ENCODE measurements at places on chromosomes 4 and X. TPM values are rescaled to one million over a fixed set of nuclear protein-coding genes. Genes with fewer than 3 reads are reported as not detected.

DNA sequence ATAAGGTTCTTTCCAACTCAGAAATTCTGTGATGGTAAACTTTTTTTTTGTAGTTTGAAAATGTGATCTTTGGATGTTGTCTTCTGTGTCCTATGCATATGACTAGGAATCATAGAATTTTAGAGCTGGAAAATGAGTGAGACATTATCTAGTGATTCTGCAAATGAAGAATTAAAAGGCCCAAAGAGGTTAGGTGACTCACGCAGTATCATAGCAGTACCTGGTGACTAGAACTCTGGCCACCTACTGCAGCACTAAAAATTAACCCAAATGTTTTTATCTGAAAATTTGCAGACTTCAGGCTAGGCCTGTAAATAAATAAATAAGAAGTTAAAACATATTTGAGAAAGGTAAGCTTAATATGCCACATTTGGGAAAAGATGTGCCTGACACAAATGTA is 52.8 kb downstream of the NFKB1 start:
- no peak for DNase-seq

Gene NLRP2B
- polyA plus RNA-seq: not detected

Gene ERAS
- 0.18 TPM for polyA plus RNA-seq

- no peak for DNase-seq
Measured at GRCh38 chrX:34300871-34301270, 168.8 kb upstream of the FAM47A start.

Gene F8A2
- not detected for polyA plus RNA-seq

DNA sequence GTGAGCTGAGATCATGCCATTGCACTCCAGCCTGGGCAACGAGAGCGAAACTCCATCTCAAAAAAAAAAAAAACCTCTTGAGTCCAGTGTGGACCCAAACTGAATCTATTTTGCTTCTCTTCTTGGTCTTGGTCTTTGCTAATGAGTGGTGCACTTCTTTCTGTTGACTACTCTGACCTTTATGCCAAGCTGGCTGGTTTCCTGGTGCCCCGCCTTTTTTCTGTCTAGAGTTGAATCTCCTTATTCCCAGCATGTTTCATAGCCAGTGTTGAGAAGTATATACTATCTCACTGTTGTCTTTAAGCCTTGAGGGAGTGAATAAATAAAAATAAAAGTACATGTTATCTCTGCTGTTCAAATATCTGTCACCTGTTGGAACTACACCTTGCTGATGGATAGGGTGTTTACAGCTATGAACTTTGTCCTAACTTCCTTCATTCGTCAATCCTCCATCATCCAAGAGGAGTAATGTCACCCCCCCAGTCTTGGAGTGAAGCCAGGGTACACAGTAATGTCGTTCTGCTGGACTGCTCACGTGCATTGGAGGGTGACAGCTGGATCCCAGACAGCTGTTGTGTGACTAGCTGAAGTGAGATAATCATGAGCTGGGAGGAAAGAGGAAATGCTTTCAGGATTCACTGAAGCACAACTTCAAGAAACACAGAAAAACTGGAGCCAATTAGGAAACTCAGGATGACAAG is 99.3 kb upstream of the PRKG2 start:
- DNase-seq: peak; percentile 94

- no peak for DNase-seq
Measured at GRCh38 chrX:103861200-103861599, 29.1 kb upstream of the RAB9B start.

DNA sequence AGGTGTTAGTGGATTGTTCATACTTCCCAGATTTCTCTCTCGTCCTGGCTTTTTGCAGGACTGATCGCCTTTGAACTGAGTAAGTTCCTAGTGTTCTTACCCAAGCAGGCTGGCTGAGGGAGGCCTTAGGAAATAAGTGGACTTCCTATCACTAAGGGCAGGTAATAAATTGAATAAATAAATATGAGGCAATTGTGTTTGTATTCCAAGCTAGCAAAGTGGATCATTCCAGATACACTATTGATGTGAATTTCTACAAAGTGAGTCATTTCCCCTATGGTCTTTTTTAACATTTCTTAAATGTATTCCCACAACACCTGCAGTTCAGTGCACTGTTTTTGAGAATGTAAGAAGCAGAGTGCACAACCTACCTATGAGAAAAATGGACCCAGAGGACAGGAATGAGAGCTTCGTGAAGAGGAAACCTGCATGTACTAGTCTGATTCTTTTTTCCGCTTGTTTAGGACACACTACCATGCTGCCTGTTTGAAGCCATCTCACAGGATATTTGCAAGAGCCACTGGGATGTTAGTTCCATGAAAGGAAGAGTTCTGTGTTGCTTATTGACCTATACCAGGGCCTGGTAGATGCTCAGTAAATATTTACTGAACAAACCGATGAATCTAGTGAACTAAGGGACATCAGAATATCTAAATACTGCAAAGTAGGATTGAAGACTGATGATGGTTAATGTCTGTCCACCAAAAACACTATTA is 29.0 kb upstream of the SMAD1 start:
- no peak for DNase-seq

Gene PAGE4
- 0.48 TPM for polyA plus RNA-seq

Gene MEPE
- polyA plus RNA-seq: not detected

DNA sequence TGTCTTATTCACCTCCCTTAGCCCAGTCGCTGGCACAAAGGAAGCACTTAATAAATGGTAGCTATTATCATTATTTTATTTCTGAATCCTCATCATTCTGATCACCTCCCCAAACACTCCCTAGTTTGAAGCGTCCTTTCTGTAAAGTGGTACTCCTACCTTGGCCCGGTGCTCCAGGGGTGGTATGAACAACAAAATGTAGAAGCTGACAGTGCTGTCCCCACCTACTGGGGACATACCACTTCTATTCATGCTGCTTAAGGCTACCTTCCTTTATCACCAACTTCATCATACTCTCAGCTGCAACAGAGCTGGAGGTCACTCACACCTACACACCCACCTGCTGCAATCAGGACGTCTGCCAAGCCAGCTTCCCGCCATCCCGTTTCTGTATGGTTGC is 40.8 kb upstream of the APLN start:
- no peak for DNase-seq

GRCh38 chr4:122517345-122517744 is 60.8 kb upstream of the IL2 start:
- no peak for DNase-seq

Gene GPM6B
- polyA plus RNA-seq: 10.7 TPM

DNA sequence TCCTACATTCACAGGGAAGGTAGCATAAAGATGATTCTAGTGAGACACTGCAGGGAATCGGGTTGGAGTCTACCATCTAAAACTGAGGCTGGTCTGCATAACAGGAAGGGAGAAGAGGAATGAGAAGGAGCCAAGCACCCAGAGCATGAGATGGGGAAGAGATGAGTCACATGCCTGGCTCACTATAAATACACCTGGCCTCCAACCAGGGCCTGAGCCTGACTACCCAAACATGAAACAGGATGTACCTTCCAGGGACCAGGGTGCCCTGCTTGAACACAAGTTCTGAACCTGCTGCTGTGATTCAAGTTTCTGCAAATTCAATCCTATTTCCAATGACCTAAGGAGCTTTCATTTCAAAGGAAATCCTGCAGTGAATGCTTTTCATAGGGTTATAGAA is 24.9 kb downstream of the CD99L2 start:
- DNase-seq: no peak

Gene EPGN
- 1.6 TPM for polyA plus RNA-seq

Gene DNAAF6
- polyA plus RNA-seq: 0.09 TPM

Gene USP38
- 27.8 TPM for polyA plus RNA-seq

Gene RBMXL3
- not detected for polyA plus RNA-seq

Gene MAGEB2
- not detected for polyA plus RNA-seq

Gene GABRQ
- polyA plus RNA-seq: 1.1 TPM

DNA sequence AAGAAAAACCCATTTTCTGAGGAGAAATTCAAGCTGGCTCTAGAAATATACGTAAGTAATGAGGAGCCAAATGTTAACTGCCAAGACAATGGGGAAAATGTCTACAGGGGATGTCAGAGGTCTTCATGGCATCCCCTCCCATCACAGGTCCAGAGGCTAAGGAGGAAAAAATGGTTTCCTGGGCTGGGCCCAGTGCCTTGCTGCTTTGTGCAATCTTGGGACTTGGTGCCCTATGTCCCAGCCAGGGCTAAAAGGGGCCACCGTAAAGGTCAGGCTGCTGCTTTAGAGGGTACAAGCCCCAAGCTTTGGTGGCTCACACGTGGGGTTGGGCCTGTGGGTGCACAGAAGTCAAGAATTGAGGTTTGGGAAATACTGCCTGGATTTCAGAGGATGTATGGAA is 17.2 kb upstream of the IGFBP7 start:
- DNase-seq: no peak

GRCh38 chr4:170256807-170257206 is 167.1 kb upstream of the AADAT start:
- no peak for DNase-seq

DNA sequence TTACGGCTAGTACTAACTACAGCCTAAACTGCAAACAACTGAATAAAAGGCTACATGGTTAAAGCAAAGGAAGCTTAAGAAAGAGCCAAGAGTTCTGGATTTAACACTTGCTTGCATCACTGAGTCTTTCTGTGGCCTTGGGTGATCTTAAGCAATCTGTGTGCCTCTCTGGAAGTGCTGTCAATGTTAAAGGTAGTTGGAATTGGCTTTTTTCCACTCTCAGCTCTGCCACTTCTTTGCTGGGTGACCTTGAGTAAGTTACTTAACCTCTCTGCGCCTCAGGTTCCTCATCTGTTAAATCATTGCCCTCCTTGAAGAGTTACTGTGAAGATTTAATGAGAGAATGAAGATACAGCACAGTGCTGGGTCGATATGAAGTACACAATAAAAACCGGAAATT is 15.7 kb downstream of the SLC2A9 start:
- no peak for DNase-seq

- DNase-seq: no peak
Measured at GRCh38 chr4:153566631-153567150, 100.5 kb downstream of the TMEM131L start.

Gene STBD1
- 2.0 TPM for polyA plus RNA-seq

Gene ERCC6L
- polyA plus RNA-seq: 5.5 TPM

- no peak for DNase-seq
Measured at GRCh38 chr4:169283114-169283509, 12.4 kb upstream of the SH3RF1 start.

Gene JAKMIP1
- 0.14 TPM for polyA plus RNA-seq

DNA sequence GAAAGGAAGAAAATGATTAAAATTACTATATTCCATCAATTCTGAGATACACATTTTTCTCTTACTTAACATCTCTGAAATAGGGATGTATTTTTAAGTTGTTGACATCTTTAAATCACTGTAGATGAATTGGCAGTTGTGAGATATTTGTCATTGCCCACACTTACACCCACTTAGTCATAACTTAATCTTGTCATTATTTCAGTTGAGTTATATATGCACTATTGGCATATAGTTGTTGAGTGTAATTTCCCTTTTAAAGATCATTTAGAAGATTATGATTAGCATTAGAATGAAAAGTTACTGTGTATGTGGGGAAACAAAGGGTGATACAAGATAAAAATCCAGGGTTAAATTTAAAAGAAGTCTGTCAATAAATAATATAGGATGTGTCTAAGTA is 2.2 kb downstream of the AIMP1 start:
- DNase-seq: no peak

GRCh38 chr4:24382381-24382780 is 202.0 kb downstream of the DHX15 start:
- no peak for DNase-seq

- DNase-seq: no peak
Measured at GRCh38 chr4:172546782-172547181, 621.8 kb upstream of the GALNT7 start.

DNA sequence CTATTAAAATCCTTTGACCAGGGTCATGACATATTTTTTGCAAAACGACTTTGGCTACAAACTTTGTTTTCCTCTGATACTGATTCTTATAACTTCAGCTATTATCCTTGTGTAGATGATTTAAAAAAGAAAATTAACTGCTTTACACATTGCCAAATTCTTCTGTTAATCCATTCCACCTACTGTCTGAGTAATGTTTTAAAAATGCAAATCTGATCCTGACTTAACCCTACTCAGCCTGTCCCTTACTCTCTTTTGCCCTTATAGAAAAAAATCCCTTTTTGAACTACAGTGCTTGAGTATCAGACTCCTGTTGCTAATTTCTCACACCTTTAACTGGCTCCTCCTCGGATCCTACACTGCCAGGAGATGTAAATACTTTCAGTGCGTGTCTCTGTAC is 723.1 kb downstream of the ADGRL3 start:
- DNase-seq: no peak

Gene SUPT20HL1
- not detected for polyA plus RNA-seq

Gene CCNQ
- polyA plus RNA-seq: 13.5 TPM

DNA sequence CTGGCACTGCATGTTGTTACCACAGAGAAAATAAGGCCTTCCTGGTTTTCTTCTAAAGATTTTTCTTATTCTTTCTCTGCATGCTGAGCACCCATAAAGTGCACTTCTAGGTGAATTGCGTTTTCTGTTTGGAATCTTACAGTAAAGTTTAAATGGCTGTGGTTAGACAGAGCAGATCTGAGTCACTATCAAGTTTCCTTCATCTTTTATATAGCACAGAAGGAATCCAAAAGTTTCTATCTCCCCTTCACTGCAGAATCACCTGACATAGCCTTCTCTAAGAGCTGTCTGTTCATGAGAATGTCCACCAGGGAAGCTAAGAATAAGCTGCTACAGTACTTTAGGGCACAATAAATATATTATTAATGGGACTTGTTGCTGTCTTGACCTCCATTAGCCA is 455.5 kb upstream of the FAM241A start:
- no peak for DNase-seq

DNA sequence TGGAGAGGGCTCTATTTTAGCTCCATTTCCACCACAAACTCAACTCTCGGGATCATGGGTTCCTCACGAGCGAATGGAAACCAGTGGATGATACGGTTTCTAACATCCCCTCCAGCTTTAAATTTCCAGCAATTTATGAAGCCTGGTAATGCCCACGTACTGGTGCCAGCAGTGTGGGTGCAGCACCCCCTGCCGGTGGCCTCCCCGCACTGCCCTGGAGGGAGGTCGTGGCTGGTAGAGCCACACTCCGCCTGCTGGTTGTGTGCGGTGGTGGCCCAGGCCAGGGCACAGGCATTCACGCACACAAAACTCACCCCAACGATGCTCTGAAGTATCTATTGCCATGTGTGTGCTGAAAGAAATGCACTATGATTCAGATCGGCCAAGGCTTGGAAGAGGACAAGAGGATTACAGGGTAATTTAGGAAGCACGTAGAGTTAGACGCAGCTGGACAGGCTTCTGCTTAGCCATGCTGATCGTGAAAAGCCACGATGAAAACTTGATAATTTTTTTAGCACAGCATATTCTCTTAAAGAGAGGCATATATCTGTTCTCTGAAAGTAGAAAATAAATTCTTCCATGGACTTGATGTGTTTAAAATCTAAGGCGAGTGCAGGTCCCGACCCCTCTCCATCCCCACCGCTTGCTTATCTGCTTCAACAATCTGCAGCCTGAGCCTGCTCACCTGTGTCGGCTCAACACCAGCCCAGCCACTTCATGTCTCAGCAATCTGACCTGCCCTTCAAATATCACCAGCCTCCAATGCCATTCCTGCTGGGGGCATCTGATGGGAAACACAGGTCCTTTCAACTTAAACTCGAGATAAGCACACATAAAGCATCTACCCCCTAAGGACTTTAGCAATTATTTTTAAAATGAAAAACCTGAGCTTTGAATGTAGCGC is 59.1 kb downstream of the SCD5 start:
- DNase-seq: no peak

- DNase-seq: no peak
Measured at GRCh38 chr4:83251447-83251830, 33.2 kb downstream of the COQ2 start.

GRCh38 chrX:66012094-66012534 is 27.8 kb downstream of the VSIG4 start:
- no peak for DNase-seq

Gene FGF13
- polyA plus RNA-seq: 24.7 TPM

Measured in left renal pelvis (tissue), 4 donors.